ENCODE measurements at places on chromosomes 2 and 18. TPM values are rescaled to one million over a fixed set of nuclear protein-coding genes. Genes with fewer than 3 reads are reported as not detected.

CYP1B1 gene
- 19.4 TPM for total RNA-seq

CELF4 gene
- total RNA-seq, result 7.8 TPM

UGT1A10 gene
- not detected for total RNA-seq

SLC35F6 gene
- 56.6 TPM for total RNA-seq

GIGYF2 gene
- total RNA-seq, result 106 TPM

ASPRV1 gene
- total RNA-seq, result 10.3 TPM

LOXHD1 gene
- total RNA-seq, result 1.4 TPM

CHST10 gene
- 27.7 TPM for total RNA-seq

COL5A2 gene
- 17.6 TPM for total RNA-seq

CNGA3 gene
- total RNA-seq, result not detected

DNA sequence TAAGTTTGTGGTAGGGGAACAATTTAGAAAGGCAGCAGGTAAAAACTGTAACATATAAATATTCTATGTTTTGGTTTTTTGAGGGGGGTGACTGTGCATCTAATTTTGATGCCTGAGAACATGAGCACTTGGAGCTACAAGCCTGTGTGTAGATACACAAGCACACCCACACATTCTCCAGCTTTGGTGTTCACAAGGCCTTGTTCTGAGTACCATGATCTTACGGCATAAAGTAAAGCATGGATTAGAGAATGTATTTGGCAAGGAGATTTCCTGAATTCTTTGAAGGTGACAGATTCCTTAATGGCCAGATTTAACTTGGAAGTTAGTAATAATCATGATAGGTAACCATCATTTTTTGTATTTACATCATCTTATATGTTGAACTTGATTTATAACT, 42.7 kb downstream of the MAP3K20 start:
- no peak for DNase-seq

DNA sequence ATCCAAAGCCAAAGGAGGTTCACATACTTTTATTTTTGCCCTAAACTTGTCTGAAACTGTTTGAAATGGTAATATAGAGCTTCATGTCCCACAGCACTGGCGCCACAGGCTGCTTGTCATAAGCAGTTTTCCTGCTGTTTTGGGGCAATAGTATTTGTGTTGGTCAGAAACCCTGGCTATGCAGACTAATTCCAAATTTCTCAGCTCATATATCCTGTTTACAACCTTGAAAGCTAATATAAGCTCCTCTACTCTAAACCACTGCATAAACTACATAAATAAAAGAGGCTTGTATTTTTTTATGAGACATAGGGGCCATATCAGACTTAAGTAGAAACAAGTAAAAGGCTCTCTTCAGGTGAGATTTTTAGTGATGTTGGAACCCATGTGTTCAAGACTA, 736.8 kb upstream of the ID2 start:
- DNase-seq, result no peak

GRCh38 chr2:53751728-53752127, 15.9 kb upstream of the CHAC2 start:
- no peak for DNase-seq

- no peak for DNase-seq
Measured at GRCh38 chr2:105895990-105896764, 151.5 kb downstream of the NCK2 start.

- no peak for DNase-seq
Measured at GRCh38 chr2:205686056-205686782, 3.9 kb downstream of the NRP2 start.

DNA sequence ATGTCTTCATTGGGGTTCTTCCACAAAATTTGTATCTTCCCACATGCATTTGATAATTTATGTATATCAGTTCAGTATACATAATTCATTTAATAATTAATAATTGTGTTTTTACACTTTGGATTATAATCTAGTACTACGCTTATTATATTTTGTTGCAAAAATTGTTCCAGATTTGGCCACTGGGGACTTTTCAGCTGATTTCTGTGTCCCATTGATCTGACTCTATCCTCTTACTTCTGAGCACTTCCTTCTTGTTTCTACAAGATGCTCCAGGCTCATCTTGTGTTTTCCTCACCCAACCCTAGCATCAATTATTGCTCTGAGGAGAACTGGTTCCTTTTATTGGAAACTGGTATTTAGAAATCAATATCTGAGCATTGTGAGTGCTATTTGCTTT, 215.3 kb upstream of the CDH19 start:
- no peak for DNase-seq

GRCh38 chr2:45180779-45181178, 171.5 kb upstream of the SIX2 start:
- no peak for DNase-seq

DNA sequence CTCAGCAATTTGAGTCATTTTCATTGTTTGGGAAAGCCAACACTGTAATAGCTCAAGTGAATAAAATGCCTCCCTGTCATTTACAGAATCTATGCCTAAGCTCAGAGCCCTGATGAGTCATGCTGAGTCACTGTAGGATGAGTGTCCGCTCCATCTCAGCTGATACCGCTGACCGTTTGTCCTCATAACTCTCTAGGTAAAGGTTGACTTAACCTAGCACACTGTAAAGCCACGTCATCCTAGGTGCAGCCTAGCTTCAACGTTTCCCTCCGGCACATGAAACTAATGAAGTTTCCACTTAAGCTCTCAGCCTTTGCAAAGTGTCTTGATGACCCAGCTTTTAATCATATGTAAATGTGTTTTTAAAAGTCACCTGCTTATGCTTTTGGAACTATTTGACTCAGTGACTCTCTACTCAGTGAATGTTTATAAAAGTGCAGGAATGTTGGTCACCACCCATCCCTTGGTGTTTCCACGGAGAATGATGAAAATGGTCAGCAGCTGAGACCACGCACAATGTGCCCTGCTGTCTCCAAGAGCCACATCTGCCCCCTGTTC, 154.0 kb downstream of the PMAIP1 start:
- no peak for DNase-seq

GRCh38 chr2:218870984-218871344, 9.7 kb upstream of the WNT10A start:
- no peak for DNase-seq
